ENCODE measurements at places on chromosomes 4 and X. TPM values are rescaled to one million over a fixed set of nuclear protein-coding genes. Genes with fewer than 3 reads are reported as not detected.

Gene AR
- total RNA-seq, result 0.67 TPM

Gene NSUN7
- total RNA-seq, result not detected

Gene CTAG1A
- total RNA-seq, result not detected

Gene GRIA2
- total RNA-seq, result 0.29 TPM

Gene RIBC1
- 0.43 TPM for total RNA-seq

All from SK-MEL-5 (cell line).